ENCODE measurements at places on chromosomes 7 and 10. TPM values are rescaled to one million over a fixed set of nuclear protein-coding genes. Genes with fewer than 3 reads are reported as not detected.

Gene TLX1
- not detected for total RNA-seq

- no peak for DNase-seq
Measured at GRCh38 chr10:71589617-71590551, 129.7 kb downstream of the C10orf105 start.

- DNase-seq, result no peak
Measured at GRCh38 chr7:121178869-121179497, 149.8 kb upstream of the WNT16 start.

DNA sequence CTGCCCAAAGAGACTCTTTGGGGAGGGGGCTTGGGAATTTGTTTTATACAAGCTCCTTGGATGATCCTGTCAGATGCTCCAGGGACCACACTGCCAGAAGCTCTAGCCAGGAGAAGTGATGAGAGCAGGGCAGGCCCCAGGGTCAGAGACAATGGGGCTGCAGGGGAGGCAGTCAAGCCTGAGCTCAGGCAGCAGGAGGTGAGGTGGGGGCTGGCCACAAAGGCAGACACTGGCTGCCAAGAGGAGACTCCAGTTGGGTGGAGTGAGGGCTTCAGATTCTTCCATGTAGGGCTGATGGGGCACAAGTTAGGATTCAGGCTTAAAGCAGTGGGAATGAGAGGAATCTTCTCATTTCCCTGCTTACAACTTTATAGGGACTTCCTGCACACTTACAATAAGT lies 35.6 kb upstream of the LOXL4 start:
- DNase-seq, result no peak

Gene ARHGAP21
- total RNA-seq, result 160 TPM

All from osteocyte (in vitro differentiated cells).